Activated T-cell treated with anti-CD3 and anti-CD28 coated beads, Interleukin-2, amount 50 U/mL, for 72 hours (primary cell): ENCODE measurements at places on chromosomes 13 and 19.

DNA sequence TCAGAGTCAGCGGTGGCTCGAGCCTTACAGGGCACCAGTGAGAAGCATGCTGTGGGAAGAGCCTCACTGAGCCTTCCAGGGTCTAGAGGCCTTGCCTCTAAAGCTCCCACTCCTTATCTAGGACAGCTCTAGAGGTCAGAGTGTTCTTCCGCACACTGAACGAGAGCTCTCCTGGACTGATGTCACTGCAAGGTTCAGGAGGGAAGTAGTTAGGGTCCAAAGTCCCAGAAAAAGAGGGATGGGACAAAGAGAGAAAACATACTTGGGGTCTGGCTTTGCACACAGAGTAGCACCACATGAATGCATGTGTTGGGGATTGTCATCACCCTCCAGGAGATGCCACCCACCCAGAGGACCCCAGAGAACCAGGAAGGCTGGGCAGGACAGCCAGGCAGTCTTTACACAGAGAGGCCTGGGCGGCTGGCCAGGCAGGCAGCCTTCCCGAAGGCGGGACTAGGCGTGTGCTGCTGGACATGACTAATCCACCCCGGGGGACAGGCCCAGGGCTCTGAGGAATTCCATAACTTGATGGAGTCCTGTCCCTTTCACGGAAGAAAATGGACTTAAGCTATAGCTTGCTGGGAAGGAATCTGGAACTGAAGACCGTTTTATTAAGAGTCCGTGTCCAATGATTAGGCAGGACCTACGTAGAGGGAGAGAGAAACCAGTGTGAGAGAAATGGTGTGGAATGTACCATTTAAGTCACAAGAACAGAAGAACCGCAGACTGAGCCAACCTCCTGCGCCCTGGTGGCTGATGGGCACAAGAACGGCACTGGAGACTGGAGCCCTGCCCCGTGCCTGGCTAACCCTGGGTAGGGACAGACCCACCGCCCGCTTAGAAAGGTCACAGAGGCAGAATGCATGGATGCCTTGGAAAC, 16.6 kb upstream of the EPHX3 start:
- no peak for DNase-seq

- DNase-seq = no peak
Observed at GRCh38 chr19:56133858-56134653, 7.0 kb upstream of the ZNF444 start.

- no peak for DNase-seq
Observed at GRCh38 chr19:11142528-11143171, 12.9 kb downstream of the SPC24 start.

GRCh38 chr13:99214232-99214631, 13.6 kb downstream of the UBAC2 start:
- DNase-seq = peak; percentile 83

- DNase-seq = no peak
Observed at GRCh38 chr19:14494910-14495671, 836 bp downstream of the GIPC1 start.

DNA sequence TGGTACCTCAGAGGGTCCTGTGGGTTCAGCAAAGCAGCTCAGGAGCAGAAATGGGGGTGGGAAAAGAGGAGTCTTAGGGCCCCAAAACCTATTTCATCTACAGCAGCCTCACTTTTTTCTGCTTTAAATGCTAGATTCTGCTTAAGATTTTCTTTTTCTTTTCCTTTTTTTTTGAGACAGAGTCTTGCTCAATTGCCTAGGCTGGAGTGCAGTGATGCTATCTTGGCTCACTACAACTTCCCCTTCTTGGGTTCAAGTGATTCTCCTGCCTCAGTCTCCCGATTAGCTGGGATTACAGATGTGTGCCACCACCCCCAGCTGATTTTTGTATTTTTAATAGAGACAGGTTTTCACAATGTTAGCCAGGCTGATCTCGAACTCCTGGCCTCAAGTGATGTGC, 30.7 kb upstream of the WDFY2 start:
- no peak for DNase-seq

DNA sequence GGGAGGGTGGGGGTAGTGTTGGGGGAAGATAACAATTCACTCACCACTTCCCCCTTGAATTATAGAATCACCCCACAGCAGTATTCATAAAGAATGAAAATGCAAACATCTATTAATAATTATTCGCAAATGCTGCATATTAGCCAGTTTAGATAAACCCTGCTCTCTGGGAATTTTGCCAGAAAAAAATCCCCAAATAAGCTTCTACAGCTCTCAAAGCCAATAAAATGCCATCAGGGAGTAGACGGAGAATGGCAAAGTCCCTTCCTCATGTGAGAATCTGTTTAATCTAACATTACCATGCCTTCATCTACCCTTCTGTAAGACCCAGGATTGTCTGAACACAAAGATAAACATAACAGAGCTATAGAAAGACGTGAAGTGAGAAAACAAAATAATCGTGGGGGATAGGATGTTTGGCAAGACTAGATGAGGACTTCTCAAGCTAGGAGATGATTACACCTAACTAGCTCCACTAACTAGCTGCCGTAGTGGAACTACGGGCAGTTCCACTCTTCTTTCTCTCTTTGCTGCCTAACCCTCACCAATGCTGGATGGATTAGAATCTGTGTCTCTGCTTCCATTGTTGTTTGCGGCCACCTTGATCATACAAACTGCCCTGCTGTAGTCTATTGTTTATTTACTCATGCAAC, 32.4 kb upstream of the CACNA1A start:
- DNase-seq = no peak

GRCh38 chr19:3968556-3969434, 2.1 kb downstream of the DAPK3 start:
- no peak for DNase-seq

GRCh38 chr19:23440207-23440606, 44.9 kb upstream of the ZNF91 start:
- no peak for DNase-seq

DNA sequence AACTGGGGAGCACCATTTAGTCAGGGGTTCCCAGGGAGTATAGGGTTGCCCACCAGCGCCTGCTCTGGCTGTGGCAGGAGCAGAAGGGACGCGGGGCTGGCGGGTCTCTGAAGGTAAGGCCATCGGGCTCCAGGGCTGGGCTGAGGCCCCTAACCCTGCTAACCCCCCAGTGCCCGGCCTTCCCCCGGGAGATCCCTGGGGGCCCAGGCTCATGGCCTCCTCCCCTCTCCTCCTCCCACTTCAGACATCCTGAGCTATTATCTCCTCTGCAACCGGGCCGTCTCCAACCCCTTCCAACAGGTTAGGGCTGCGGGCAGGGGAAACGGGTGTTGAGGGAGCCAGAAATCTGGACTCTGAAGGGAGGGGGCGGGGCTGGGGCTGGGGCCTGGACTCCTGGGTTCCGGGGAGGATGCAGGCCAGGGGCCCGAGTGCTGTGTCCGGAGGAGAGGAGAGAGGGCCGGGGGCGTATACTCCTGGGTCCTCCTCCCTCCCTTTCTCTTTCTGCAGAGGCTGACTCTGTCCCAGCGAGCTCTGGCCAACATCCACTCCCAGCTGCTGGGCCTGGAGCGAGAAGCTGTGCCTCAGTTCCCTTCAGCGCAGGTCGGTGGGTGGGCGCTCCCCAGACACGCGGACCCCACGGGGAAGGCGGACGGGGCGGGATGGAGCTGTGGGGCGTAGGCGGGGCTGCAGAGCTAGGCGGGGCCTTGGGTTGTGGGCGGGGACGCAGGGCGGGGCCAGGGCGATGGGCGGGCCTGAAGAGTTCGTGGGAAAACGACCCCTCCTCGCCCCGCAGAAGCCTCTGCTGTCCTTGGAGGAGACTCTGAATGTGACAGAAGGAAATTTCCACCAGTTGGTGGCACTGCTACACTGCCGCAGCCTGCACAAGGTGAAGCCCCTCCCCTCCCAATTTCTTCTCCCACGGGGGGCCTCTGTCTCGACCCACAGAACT, 15.3 kb downstream of the TTYH1 start:
- peak; percentile 49 for DNase-seq

DNA sequence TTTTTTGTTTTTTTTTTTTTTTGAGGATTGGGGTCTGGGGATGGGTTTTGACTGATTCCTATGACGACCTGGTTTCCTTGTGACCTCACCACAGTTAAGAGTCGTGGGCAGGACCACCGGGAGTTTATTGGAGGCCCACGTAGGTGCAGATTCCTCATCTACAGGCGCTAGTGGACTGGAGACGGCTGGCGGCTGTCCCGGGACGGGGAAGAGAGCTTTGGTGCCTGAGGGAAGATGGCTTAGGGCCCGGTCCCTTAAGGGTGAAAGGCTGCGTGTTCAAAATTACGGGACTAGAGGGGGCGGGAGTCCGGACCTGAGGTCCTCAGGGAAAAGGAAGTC, 682 bp upstream of the TEAD2 start:
- no peak for DNase-seq

GRCh38 chr19:1475751-1476437, 3.1 kb downstream of the C19orf25 start:
- no peak for DNase-seq

- no peak for DNase-seq
Observed at GRCh38 chr19:4208385-4209094, 20.8 kb upstream of the EBI3 start.

GRCh38 chr13:40251343-40252032, 415.0 kb downstream of the FOXO1 start:
- DNase-seq = peak; percentile 14

DNA sequence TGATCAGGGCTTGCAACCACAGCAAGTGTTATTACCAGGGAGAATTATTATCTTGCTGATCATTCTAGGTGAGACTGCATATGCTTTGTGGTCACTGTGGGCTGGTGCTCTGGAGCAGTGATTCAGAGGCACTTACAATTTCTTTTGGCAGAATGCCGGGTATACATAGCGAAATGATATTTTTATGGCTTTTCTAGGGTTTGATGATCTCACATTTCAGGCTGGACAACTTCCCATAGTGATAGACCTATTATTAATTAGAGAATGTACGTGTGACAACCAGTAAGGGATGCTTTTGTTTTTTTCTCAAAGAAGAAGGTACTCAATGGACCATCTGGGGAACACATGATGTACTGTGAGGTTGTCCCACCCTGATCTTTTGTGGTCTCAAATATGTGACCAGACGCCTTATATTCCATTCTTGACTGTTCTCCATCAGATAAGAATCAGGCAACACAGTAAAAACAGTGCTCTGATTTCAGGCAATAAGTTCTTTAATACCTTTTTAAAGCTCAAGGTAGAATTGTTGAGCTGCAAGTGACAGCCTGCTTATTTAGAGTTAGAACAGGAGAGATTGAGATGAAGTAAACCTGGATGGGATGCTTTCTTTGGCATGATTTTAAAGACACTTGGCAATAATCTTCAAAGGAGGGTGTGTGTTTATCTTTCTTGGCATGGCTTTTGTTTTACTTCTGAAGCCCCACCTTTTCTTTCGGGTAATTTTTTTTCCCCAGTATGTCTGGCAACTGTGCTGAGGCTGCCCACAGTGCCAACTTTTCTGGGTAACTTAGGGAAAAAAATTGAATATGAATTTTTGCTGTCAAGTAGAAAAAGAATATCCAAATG, 27.4 kb upstream of the SCEL start:
- no peak for DNase-seq

DNA sequence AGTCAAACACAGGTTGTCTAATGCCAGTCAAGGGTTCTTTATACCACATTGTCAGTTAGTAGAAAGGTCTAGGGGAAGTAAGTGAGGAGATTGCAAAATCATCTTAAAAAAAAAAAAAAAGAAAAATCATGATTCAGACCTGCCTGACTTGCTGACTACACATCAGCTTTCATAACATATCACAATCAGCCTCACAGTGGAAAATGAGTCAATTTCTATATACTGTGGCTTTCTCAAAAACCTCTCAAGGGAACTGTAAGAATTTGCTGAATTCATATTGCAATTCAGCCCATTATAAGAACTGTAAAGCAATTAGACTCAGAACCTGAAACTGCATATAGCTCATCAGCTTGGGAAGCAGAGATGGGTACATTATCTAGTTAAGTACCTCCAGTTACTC, 75.3 kb upstream of the GPC6 start:
- no peak for DNase-seq

- no peak for DNase-seq
Observed at GRCh38 chr13:48477191-48477855, 55.6 kb downstream of the RCBTB2 start.

DNA sequence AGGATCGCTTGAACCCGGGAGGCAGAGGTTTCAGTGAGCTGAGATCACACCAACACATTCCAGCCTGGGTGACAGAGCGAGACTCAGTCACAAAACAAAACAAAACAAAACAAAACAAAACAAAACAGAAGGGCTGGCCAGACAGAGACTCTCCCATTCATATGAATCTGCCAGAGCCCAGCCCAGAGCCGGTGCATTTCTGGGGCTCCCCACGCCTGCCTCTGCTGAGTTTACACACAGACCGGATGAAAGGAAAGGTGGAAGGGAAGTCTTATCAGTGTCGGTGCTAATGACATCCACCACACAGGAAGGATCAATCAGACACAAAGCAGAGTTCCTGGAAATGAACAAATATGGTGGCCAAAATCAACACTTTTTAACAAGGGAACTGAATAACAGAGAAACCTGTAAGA, 6.8 kb downstream of the TRAPPC6A start:
- DNase-seq = peak; percentile 47

DNA sequence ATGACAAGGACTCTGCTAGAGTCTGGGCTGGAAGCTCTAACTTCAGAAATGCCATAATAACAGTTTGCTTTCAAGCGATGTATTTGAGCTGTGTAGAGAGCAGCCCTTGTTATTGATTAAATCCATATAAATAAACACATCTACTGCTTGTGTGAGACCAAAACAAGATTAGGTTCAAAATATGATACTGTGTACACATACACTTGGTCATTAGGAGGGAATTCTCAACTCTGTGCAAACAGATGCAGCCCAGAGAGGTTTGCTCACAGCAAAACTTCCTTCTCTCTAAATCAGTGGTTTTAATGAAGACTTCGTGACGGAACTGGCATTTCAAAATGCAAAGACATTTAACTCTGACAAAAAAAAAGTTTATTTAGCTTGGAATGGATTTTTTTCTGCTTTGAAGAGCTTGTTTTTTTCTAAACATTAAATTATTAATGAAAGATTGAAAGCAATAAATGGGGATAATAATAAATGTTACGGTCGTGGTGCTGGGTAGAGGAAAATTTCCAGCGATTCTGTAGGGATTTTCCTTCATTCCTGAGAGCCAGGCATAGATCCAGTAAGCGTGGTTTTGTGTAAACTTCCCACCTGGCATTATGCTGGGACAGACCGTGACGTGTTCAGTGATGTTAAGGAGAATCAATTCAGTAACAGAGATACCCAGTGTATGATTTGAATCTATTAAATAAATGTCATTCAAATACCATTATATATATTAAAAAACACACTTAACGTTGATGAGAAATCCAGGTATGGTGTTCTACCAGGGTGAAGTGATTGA, 213.7 kb downstream of the TEX29 start:
- no peak for DNase-seq

DNA sequence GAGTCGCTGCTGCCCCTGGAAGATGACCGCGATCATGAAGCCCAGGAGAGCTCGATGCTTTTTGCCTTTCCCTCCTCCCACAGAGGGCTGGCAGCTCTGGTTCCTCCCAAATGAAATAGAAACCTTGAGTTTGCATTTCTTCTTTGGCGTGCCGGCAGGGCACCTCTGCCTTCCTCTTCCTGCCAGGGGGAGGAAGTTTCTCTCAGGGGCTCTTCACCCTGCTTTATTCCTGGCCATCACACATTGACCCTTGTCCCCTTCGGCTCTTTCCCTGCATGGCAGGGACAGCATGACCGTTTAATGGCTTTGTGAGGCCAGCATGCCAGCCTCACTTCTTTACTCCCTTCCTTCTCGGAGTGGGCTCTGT, 47.9 kb downstream of the ACTN4 start:
- DNase-seq = no peak
